A549 treated with GW870086 at 1 μM for 4 hours (cell line): ENCODE measurements at places on chromosomes 7 and 10. TPM values are rescaled to one million over a fixed set of nuclear protein-coding genes. Genes with fewer than 3 reads are reported as not detected.

The KCNIP2 gene
- 0.79 to 0.95 TPM (median 0.81 TPM) in 4 of 5 replicates, not detected in the other for total RNA-seq

The GOLGA7B gene
- total RNA-seq: 3.1 to 4.7 TPM (median 4.1 TPM) in 5 replicates

The LRRN3 gene
- total RNA-seq: 0.03 to 0.05 TPM in 2 of 5 replicates, not detected in the others

The CPA1 gene
- total RNA-seq: not detected in 5 replicates
